ENCODE measurements at places on chromosomes 11 and 22.
A peak's percentile ranks its signal among the peaks of the same experiment; 100 is the strongest.

- no peak for DNase-seq
These were observed 3.3 kb upstream of the DIXDC1 start for GRCh38 chr11:111933872-111934271.

GRCh38 chr11:117822074-117823033 lies 2.2 kb downstream of the FXYD2 start:
- DNase-seq, result peak; percentile 53

- peak; percentile 5 for DNase-seq
These were observed 393.5 kb downstream of the BUD13 start for GRCh38 chr11:116379185-116379828.

DNA sequence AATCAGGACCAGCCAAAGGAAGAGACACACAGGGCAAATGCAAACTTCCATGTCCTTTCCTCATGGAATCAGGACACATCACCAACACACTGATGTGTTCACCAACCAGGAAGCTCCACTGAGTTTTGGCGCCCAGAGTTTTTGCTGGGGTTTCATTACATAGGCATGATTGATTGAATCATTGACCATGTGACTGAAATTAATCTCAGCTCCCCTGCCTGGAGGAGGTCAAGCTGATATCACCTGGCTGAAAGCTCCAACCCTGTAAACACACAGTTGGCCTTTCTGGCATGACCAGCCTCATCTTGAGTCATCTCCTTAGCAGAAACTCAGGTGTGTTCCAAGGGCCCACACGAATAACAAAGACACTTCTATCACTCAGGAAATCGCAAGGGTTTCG lies 133.2 kb downstream of the TRIM29 start:
- DNase-seq, result no peak

DNA sequence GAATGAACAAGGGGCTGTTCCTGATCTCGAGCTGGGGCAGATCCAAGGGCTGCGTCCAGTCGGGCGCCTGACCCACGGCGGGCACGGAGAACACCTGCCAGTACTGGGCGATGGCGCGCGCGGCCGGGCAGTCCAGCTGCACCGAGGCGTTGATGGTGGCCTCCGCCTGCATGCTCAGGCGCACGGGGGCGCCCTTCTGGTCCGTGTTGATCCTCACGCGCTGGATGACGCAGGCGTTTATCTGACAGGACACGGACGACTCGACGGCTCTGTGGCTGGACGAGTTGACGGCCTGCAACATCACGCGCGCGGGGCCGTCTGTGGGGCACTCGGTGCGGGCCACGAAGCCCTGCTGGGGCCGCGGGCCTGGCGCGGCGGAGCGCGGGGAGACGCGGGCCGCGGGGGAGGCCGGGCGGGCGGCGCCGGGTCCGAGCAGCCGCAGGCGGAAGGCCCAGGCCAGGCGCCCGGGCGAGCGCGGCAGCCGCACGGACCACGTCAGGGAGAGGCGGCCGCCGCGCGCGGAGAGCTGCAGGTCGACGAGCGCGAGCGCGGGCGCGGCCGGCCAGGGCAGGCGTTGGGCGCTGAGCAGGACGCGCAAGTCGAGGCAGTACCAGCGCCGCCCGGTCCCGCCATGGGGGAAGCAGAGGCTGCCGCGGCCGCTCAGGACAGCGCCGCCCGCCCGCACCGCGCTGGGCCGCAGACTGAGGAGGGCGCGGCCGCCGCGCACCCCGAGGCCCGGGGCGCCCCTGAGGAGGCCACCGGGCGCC lies 511 bp downstream of the PKDREJ start:
- peak; percentile 36 for DNase-seq

- DNase-seq, result no peak
These were observed 2.6 kb downstream of the ESAM start for GRCh38 chr11:124759266-124760204.

DNA sequence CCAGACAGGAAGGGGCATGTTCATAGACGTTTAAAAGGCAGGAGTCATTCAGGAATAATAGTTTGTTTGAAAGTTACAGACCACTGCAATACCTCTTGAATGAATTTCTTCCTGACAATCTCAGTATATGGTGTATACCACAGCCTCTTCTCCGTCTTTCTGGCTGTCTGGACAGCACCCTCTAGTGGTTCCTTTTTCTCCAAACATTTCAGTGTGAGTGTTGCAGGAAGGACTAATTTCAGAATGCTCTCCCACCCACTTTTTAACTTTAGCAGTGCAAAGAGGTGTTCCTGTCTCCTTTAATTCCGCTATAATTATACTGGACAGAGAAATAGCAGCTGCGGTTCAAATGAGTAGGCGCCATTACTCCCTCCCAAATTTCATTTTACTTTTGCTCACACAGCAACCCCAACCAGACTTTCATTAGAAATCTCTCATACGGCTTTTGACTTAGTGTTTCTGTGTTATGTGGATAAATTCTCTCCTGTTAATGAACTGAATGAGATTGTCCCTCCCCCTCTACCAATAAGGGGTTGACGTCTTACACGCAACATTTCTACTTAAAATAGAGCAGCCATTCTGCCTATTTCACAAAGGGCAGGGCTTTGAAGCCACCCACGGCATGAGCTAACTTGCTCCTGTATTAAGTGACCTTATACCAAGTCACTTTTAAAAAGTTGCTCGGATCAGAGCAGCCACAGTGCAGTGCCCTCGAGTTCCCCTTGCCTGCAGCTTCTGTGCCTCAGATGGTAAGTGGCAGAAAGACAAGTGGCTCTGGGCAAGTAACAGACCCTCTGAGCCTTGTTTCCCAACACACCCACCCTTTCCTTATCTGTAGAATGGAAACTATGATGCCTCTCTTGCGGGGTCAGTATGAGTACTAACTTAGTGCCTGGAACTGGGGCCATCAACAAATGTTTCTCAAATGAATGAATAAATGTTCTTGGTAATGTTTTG lies 368.6 kb downstream of the OPCML start:
- DNase-seq, result peak; percentile 55

- peak; percentile 78 for DNase-seq
These were observed 77.9 kb upstream of the TIMP3 start for GRCh38 chr22:32723643-32724042.

DNA sequence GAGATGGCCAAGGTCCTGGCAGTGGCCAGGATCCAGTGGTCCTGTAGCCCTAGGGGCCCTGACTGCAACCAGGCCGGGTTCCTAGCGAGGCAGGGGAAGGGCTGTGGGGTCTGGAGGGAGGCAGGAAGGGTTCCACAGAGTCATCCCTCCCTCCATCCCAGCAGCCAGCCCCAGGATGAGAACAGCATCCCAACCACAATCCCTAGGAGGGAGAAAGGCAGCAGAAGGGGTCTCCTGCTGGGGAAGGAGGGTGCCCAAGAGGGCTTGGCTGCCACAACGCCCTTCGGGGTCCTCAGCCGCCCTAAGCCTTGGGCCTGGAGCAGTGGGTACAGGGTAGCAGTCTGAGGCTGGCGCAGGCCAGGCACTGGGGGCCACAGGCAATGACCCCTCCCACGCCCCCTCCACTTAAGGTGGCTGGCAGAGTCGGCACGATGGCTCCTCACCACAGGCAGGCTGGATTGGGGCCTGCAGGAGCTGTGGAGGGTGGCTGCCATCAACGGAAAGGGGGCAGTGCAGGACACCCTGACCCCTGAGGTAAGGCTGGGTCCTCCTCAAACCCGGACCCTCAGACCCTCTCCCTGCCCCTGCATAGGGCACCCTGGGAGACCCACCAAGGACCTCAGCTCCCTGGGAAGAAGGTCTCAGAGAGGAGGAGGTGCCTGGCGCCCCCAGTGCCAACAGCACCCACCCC lies 7.2 kb downstream of the SLC22A12 start:
- no peak for DNase-seq

- DNase-seq, result no peak
These were observed 126.3 kb downstream of the KIRREL3 start for GRCh38 chr11:126874276-126874675.

DNA sequence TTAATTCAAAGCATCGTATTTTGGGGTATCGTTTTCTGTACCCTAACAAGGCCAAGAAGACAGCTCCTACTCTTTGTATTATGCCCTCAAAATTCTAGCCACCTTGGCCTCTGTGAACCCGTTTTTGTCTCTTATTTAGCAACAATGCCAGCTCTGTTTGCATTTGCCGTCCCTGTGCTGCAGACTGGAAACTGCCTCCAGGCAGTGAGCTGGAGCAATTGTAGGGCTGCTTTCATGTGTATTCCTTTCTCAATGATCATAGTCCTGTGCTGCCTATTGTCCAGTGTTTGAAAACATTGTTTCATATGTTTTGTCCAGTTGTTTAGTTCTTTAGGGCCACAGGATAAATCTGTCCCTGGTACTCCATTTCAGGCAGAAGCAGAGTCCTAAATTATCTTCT lies 19.9 kb upstream of the BACE1-AS start:
- no peak for DNase-seq

DNA sequence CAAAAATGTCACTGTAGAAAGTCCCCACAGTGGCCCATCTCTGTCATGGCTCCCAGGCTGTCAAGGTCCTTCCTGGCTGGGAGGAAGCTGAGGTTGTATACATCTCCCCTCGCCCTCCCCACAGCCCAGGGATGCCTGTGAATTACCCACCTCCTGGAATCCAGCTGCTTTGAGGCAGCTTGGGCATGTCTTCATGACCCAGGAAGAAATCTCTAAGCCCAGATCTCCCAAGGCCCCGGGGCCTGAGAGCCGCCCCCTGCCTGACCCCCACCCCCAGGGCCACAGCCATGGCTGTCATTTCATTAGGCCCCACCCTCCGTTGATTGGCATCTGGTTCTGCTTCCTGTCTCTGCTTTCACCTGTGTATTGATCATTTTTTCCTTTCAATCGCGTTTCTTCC lies 207.5 kb downstream of the TBC1D22A start:
- peak; percentile 9 for DNase-seq

GRCh38 chr11:132408877-132409276 lies 1038.5 kb downstream of the NTM start:
- DNase-seq, result no peak

GRCh38 chr11:17571431-17572358 lies 24.6 kb downstream of the OTOG start:
- DNase-seq, result no peak

DNA sequence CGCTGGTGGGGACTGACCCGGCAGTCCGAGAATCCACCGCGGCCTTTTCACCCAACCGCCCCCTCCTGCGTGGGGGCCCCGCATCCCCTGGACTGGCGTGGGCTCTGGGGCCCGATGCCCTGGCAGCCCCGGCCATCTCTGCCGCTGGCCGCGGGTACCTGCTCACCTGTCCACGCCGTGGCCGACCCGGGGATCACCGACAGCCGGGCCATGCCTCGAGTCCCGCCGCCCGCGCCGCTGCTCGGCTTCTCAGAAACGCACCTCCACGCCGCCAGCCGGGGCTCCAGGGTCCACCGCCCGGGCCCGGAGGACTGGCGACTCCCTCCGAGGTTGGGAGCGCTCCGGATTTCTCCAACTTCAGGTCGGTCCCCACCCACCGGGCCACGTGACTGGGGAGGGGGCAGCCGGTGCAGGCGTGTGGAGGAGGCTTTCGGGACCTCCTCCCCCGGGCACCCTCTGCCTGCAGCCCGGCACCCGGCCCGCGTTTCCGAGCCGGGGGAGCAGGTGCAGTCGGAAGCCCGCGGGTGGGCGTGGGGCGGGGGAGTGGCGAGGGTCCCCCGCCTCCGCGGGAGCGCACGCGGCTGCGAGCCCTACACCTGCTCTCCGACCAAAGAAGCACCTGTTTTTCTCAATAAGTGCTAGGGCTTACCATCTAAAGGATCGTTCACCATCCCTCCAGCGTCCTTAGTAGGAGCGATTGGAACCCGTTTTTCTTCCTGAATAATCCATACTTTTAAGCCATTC lies 554 bp upstream of the NRIP3 start:
- no peak for DNase-seq

- DNase-seq, result no peak
These were observed 58.1 kb upstream of the FAM181B start for GRCh38 chr11:82791779-82792178.

DNA sequence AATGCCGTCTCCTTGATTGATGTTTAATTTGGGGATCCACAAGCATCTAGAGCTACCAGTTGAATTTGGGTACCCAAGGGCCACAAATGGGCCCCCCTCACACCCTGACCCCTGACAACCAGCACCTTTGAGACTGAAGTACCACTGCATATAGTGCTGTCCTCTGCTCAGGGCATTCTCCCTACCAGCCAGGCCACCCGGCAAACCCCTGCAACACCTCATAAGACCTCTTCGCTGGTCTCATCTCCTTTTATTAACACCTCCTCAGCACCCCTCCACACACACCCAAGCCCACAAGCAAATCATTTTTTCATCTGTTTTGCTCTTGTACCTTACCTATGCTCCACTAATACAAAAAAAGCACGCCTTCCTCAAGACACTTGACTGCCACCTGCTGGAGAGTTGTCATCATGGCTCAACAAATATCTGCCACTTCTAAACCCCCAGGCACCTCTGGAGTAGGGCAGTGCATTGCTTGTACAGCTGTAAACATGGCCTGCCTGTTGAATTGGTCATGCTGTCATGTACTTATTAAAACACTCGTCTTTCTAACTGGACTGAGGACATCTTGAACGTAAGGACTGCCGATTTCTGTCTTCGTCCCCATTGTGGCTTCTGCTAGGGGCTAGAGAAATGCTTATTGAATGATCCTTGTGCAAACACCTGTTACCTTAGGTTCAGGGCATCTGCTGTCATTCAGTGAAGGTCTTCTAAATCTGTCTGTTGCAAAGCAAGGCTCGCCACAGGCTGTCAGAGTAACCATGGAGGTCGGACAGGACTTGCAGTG lies 66.5 kb downstream of the BMAL1 start:
- peak; percentile 77 for DNase-seq

DNA sequence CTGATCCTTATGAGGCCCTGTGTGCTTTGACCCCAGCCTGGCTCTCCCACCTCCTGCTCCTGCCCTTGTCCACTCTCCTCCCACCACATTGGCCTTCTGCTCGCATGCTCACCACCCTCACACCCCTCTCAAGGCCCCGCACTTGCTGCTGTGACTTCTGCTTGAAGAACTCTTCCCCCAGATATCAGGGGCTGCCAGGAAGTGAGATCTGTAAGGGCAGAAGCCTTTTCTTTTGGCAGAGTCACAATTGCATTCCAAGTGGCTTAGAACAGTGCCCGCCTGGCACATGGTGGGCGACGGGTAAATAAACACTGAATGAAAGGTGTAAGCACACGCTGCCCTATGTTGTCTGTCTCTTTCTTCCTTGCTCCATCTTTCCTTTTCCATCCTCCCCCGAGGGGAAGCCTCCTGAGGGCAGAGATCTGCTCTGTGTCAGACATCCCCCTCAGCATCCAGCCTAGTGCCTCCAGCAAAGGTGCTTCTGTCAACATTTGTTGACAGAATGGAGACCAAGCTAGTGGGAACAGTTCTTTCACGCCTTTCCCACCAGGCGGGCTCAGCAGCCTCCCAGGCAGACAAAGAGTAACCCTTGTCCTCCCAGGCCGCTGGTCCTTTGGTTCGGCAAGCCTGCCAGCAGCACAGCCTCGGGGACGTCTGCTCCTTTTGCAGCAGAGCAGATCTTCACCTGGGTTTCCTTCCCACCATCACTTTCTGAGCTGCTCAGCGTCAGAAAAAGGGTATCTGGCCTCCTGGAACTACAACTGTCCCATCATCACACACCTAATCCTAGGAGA lies 10.0 kb upstream of the PEX26 start:
- no peak for DNase-seq

DNA sequence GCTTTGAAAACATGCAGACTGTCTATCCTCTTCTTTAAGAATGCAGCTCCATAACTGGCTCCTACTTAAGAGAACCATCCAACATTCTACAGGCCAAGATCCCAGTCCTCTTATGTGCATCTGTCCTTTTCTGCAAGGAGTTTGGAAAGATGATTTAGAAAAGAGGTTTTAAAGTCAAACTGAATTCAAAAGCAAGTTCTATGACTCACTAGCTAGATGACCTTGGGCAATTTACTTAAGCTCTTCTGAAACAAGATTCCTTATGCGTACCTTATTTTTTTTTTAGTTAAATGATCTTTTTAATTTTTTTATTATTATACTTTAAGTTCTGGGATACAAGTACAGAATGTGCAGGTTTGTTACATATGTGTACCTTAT lies 29.2 kb downstream of the GUCY1A2 start:
- no peak for DNase-seq

- DNase-seq, result no peak
These were observed 47.8 kb downstream of the PPFIBP2 start for GRCh38 chr11:7561562-7561961.

Measured in activated CD4-positive, alpha-beta T cell treated with anti-CD3 and anti-CD28 coated beads, Interleukin-10, Interleukin-2, amounts not matched to agents 100 ng/mL and 50 ng/mL, durations not matched to agents 16 hours and 8 hours (primary cell).